Esophagus squamous epithelium (tissue), 5 donors: ENCODE measurements at places on chromosomes 11 and 22.

- DNase-seq = no peak
Measured at GRCh38 chr11:118763041-118763440, 27.9 kb downstream of the DDX6 start.

- DNase-seq = no peak
Measured at GRCh38 chr11:61794579-61794978, 1.9 kb downstream of the FEN1 start.

- DNase-seq = no peak
Measured at GRCh38 chr11:110373051-110373702, 56.6 kb upstream of the FDX1 start.

GRCh38 chr11:134863294-134863693 is 451.3 kb upstream of the B3GAT1 start:
- DNase-seq = no peak

DNA sequence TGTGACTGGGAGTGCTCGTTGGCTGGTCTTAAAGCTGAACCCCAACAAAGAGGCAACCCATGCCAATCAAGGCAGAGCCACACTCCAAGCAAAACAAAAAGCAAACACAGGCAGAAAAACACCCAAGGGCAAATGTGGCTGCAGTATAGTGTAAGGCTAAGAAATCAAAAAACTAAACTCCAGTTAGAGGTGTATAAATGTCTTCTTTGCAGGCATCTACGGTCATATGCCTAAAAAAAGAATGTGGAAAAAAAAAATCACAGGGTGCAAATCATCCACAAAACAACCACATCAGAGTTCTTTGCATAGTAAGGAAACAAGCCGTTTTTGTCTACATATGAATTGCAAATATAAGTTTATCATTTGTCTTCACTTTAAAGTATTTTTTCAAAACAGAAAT is 27.8 kb downstream of the ARFGAP3 start:
- DNase-seq = no peak

DNA sequence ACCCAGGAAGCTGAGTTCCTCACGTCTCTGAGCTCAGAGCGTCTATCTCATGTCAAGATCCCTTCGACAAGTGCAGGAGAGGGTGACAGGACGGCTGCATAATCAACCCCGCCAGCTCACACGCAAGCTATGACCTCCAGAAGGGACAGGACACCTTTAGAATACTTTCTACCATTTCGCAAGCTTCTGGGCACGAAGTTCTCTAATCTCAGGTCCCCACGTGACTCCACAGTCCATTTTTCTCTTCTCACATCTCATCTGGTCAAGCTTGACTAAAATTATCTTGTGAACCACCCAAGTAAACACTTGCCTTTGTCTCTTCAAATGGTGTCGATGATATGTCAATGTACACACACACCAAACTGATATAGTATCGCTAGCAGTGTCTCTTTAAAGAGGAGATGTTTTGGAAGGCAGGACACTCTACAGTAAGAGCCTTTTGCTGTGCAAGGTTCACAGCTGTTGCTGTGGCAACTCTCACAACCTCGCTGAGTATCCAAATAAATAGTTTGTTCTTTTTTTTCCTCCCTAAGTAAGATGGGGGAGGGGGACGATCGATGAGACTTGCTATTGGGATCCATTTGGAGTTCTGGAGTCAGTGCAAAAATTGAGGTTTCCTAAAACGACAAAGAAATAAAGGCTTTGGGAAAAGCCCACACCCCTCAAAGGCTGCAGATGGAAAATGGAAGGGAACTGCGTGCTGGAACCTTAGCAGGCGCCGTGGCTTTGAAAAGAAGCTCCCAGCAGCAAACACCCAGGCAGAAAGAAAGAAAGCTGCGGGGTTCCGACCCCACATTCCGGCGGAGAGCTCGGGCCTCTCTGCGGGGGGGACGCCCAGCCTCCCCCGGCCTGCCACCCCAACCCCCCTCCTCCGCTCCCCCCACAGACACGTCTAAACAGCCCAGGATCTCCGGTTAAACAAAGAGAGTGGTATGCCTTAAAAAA is 215.4 kb upstream of the UBASH3B start:
- DNase-seq = no peak

- DNase-seq = no peak
Measured at GRCh38 chr11:41457216-41458014, 2.0 kb downstream of the LRRC4C start.

- DNase-seq = peak; percentile 48
Measured at GRCh38 chr22:36856121-36856791, 4.5 kb upstream of the NCF4 start.

DNA sequence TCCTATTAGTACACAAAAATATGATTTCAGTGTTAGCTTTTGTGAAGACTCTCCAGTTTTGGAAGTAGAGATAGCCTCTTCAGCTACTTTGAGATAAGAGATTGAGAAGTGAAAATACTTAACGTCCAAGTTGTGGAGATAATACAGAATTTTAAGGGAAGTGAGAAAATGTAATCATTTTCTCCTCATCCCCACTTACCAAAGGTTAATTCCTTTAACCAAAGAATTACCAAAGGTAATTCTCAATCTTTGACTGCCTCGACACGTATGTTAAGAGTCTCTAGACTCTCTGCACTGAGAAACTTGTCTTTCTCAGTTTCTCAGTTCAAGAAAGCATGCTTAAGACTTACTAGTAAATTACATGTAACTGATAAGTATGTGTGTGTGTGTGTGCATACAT is 15.3 kb downstream of the C11orf54 start:
- DNase-seq = no peak

DNA sequence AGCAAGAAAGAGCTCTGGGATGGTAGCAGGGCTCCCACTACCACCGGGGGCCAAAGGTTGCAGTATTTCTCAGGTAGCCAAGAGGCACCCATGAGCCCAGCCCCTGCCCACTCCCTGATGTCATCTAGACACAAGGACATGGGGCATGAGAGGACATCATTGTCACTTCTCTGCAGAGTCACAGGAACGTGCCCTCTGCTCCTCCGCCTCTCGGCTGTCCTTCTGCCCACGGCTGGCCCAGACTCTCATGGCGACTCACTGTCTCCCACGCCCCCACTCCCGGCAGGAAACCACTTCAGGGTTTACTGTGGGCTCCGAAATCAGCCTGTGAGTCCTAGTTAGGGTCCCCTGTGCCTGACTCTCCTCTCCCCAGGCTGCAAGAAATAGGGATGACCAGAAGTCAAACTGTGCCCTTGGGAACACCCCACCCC is 1.8 kb upstream of the GAL start:
- DNase-seq = no peak

DNA sequence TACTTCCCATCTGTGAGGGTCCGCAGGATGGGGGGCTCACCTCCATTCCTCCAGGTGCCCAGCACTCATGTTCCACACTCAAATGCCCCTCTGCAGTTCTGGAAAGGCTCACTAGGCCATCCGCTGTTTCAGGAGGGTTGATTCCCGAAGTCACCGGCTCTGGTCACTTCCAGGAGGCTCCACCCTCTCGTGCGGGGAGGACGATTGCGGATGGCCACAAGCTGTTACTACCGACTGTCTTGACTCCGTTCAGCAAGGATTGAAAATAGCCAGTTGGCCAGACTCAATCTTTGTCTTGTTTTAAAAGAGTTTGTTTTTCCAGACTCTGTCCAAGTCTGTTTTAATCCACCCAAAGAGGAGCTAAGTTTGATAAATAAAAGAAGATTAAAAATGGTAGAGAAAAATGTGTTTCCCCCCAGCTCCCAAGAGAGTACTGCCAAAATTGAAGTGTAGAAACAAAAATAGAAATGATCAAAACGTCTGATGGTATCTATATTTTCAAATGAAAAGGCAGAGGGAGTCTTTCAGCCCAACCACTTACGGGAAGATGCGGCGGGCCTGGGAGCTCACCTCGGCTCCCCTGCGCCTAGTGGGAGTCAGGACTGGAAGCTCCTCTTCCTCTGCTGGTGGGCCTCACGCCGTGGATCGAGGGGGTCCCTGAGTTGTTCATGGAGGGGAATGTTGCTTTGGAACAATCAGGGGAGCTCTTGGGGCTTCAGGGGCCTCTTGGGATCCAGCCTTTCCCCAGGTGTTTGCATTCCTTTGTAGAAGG is 1280.8 kb downstream of the BRD1 start:
- DNase-seq = no peak

DNA sequence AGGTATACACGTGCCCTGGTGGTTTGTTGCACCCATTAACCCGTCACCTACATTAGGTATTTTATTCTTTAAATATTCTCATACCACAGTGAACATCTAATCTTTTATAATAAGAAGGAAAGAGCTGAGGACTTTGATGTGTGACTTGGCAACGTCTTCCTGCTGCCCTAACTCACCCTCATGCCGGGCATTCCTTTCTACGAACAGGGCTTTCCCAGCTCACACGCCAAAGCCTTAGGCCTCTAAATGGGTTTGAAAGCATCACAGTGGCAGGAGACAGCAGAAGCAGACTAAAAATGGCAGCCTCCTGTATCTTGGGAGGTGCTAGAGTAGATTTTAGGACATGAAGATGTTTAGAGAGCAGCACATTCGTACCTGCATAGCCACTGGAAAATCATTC is 52.6 kb downstream of the CLTCL1 start:
- DNase-seq = no peak

DNA sequence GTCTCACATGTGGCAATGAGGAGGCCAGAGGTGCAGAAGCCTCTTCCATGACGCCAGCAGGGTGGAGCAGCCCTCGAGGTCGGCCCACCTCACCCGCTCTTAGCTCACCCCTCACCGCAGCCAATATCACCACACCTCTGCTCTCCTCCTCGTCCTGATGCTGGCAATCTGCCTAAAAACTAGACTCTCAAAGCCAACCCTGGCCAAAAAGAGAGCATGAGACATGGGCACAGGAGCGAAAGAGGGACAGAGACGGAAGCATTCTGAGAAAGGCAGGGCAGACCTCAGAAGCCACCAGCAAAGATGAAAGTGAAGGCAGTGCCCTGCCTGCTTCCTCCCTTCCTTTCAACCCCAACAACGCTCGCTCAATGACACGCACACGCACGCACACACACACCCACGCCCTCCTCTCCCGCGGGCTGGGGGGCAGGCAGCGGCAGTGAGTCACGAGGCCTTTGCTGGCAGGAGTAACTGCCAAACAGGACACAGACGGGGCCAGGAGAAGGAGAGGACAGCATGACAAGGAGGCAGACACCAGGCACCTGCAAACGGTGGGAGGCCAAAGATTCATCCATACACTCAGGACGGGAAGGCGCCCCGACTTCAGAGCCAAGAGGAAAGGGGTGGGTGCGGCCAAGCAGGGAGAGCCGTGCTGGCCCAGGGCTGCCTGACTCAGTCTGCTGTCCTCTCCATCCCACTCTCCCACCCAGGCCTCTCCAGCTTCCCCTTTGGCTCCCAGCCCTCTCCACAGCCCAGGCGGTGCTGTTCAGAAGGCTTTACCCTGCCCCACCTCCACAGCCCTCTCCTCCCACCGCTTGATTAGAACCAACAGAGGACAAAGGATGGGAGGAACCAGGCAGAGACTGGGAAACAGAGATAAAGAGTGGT is 11.4 kb downstream of the IGSF9B start:
- no peak for DNase-seq
